ENCODE measurements at places on chromosomes 11 and 22.

DNA sequence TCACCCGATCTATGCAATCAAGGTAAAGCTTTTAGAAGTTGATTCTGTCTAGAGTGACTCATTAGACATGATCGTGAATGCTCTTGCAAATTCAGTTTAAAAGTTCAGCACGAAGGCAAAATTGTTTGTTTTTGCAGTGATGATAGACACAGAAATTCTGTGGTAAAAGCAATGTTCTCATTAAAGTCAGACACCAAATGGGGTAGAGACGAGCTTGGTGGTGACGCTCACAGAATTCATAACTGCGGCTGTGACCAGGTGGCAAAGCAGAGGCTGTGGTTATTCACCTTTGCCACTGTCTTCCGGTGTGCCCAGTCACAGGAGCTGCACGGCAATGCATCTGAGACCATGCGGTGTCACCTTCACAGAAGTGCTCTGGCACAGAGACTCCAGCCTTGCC, 83.4 kb downstream of the WNT7B start:
- no peak for DNase-seq

DNA sequence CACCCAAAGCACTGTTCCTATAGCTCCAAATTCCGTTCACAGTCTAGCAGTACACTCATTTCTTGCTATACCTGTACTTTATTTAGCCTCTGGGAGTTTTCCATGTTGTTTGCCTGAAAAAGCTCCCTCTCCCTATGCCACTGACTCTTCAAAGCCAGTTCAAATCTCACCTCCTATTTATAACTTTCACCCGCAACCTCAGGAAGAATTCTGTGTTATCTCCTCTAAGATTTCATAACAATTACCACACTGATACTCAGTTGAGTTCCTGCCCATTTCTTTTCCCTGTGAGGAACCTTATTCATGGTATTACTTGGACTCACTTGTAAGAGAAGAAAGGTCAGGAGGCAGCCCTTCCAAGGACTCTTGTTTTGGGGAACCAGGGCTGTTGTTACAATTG, 25.2 kb downstream of the GDPD4 start:
- DNase-seq, result no peak

- DNase-seq, result no peak
These were observed 75.5 kb downstream of the ENTHD1 start for GRCh38 chr22:39818094-39818493.

DNA sequence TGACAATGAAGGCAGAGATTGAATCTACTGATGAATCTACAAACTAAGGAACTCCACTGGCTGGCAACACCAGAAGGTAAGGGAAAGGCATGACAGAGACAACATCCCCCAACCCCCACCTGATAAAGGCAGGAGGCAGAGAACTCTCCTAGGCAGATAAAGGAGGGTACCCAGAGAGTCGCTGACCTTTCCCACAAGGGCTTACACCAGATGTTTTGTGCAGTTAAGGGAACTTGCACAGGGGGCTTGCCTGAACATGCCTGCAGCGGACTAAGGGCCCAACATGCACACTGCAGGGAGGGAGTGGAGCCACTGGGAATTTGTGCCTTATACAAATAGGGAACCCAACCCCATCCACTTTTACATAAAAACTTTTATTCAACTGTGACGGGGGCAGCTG, 1996.9 kb upstream of the RAG2 start:
- no peak for DNase-seq

DNA sequence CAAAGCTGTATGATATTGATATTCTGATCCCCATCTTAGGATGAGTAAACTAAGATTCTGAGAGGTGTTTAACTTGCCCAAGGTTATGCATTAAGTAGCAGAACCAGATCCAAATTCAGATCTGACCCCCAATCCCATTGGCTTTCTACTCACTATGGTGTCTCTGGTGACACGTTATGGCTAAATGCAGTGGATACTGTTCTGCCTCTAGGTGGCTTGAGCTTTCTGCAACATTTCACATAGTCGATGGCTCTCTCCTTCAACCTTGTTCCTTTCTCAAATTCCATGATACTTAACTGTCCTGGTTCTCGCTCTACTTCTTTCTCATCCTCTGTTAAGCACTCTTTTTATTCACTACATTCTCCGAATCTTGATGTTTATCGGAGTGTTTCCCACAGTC, 9.4 kb downstream of the C11orf97 start:
- no peak for DNase-seq

GRCh38 chr22:46881373-46882118, 119.1 kb downstream of the TBC1D22A start:
- no peak for DNase-seq

DNA sequence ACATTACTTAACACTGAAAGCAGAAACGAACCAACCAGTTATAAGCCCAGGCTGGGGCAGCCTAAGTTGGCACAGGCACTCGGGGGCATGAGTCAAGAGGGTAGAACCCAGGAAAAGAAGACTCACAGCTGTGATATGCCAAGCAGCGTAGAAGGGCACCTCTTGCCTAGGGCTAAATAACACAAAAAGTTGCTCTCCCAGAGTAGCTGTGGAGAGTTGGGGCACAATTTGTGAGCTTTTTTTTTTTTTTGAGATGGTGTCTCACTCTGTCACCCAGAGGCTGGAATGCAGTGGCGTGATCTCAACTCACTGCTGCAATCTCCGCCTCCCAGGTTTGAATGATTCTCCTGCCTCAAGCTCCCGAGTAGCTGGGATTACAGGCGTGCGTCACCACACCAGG, 8.8 kb downstream of the CLMP start:
- DNase-seq, result no peak

- DNase-seq, result no peak
These were observed 333.9 kb downstream of the CADM1 start for GRCh38 chr11:115170133-115170815.

GRCh38 chr11:119664063-119664572, 64.9 kb downstream of the NECTIN1 start:
- no peak for DNase-seq

DNA sequence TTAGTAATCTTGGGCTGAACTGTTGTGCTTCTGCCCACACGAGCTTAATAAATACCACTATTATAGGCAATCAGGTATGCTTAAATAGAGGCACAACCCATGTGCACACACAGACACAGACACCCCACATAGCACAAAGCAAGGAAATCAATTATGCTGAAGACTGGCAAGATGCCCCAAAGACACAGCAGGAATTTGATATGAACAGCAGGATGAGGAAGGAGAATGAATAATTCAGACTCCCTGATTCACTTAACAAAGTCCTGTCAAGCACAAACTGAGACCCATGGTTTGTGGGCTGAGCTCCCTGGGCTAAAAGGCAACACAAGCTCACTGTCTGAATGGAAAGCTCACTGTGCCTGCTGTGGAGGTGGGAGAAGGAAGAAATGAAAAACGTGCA, 42.5 kb downstream of the RBFOX2 start:
- DNase-seq, result no peak

GRCh38 chr22:36252754-36253522, at the start of gene APOL1:
APOL1 (plus strand) TSS chr22:36253133; CDS start chr22:36254956, 1,823 bp downstream.
- DNase-seq, result no peak

DNA sequence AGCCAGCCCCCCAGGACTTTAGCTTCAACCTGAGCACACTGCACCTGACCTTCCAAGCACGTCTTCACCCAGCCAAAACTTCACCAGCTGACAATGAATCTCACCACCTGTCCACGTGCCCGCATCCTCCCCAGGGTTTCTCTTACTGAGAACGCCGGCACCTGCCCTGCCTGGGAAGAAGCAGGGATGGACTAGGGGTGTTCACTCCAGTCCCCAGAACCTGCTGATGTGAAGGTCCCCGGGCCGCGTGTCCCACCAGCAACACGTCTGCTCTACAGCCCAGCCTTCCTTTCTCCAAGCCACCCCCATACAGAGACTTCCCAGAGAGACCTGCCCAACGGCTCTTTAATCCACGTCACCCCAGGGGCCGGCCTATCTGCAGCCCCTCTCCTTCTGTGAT, 12.8 kb downstream of the CPT1A start:
- no peak for DNase-seq

- no peak for DNase-seq
These were observed 23.4 kb downstream of the CBX7 start for GRCh38 chr22:39129081-39129480.

GRCh38 chr11:61019037-61019831, 47.8 kb downstream of the CD6 start:
- DNase-seq, result no peak

DNA sequence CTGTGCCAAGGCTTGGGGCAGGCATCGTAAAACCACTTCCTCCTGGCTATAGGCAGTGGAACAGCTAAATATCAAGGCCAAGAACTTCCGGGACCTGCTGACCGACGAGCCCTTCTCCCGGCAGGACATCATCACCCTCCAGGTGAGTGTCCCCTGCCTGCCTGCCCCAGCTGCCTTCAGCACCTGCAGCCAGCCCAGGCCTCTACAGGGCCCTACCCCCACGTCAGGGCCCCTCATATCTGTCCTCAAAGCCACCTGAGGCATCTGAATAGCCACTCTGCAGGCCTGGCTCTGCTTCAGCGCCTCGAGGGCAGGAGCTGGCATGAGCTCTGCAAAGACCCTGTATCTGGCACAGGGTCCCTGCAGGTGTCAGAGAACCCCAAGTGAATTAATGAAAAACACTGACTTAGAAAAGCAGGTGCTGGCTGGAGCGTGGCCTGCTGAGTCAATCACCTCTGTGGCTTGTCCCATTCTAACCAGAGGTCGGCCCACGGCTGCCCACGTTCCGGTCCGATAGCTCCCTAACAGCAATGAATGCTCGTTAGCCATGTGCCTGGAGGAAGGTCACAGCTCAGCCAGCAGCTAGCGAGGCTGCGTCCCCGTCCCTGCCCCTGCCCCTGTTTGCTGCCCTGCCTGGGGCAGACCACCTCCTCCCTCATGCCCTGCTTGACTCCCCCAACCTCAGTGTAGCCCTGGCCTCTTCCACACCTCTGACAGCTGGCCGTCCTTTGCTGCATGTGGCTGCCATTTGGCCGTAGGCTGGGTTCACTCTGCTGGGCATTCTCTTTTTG, 16.8 kb downstream of the PPIL2 start:
- no peak for DNase-seq

- DNase-seq, result no peak
These were observed 100.3 kb downstream of the INSC start for GRCh38 chr11:15215005-15215404.

- DNase-seq, result no peak
These were observed 3.9 kb downstream of the TOLLIP start for GRCh38 chr11:1305501-1306056.

DNA sequence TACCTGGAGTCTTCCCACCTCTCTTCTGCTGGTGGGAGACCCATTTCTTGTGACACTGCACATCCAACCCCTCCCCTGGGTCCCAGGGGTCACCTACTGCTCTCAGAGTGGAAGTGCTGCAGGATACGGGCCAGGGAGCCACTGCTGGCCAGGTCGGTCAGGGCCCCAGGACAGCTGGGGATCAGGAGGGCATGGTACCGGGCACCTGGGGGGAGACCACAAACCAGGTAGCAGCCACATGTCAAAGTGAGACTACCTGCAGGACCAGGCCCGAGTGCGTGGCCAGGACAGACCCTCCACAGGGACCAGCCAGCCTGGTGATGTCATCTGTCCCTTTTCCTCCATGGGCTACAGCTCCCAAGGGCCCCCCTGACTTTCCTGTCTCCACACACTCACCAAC, 3.9 kb downstream of the GATD1 start:
- no peak for DNase-seq

DNA sequence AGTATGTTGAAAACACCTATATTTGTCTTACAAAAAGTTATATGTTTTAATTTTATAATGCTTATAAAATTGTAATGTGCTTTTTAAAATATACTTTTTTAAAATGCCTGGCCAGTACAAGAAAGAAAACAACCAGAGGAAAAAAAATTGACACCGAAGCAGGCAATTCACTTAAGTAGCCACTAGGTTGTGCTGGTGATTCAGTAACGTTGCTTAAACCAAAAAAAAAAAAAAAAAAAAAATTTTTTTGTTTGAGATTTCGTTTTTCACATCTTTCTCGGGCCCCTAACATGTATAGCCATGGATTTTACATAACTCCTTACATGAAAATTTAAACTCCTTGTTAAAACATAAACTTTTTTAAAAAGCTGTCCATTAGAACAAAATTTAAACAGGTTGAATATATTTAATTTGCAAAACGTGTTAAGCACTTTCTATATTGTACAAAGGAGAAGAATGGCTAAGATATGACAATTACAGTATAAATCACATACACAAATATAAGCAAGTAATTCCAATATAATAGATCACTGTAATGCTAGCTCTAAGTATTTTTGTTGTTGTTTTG, 9.2 kb downstream of the OR8B4 start:
- no peak for DNase-seq

DNA sequence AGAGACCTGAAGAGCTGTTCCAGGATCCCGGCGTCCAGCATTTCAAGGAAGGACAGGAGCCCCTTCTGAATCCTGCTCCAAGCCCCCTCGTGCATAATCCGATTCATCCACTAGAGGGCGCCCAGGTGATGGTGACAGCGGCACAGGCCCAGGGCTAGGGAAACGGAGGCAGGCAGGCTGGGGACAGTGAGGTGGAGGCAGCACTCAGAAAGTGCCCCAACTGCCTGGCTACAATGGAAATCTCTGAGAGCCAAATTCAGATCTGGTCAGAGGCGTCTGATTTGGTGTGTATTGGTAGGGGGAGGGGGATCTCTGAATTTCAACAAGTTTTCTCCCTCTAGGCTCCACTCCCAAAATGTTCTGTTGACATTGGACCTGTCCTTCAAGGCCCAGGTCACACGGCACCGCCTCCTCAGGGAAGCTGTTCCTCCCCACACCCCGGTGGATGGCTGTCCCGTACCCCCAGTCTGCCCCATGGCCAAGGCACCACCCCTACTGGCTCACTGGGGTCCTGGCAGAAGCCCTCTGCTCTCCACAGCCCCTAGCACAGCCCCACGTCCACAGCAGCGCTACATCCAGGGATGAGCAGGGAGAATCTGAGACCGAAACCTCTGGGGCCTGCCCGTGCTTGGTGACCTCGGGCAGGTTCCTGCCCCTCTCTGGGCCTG, 142.9 kb downstream of the CRYBB2 start:
- DNase-seq, result peak; percentile 71

GRCh38 chr22:26845021-26845743, 187.8 kb downstream of the MIAT start:
- no peak for DNase-seq

- no peak for DNase-seq
These were observed 81.4 kb downstream of the TRIM29 start for GRCh38 chr11:120056301-120057027.

GRCh38 chr11:65851811-65852507, 6.0 kb downstream of the CFL1 start:
- no peak for DNase-seq

- no peak for DNase-seq
These were observed 190.5 kb upstream of the MTMR2 start for GRCh38 chr11:96114178-96115064.

GRCh38 chr11:103043826-103044678, 47.9 kb downstream of the DCUN1D5 start:
- DNase-seq, result no peak

DNA sequence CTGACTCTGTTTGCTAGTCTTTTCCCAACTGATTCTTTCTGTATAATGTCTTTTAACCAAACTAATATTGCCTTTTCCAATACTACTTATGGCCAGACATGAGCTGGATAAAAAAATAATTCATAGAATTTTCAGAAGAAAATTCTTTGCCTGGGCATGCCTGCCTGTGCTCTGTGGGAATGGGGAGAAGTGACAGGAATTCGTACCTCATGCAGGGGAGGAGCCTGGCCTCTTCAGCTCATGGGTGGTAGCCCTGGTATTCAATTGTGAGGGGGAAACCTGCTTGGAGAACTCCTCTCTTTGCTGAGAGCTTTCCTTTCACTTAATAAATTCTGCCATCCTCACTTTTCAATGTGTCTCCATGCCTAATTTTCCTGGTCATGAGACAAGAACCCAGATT, 928.8 kb downstream of the FAM181B start:
- no peak for DNase-seq

Data from stimulated activated CD8-positive, alpha-beta memory T cell treated with anti-CD3 and anti-CD28 coated beads, Interleukin-2, amount 100 ng/mL, for 48 hours (primary cell).